Activated CD4-positive, alpha-beta T cell treated with anti-CD3 and anti-CD28 coated beads for 48 hours (primary cell): ENCODE measurements at places on chromosomes 1 and 21.

- no peak for DNase-seq
Observed at GRCh38 chr1:33004613-33005012, 32.1 kb downstream of the AK2 start.

DNA sequence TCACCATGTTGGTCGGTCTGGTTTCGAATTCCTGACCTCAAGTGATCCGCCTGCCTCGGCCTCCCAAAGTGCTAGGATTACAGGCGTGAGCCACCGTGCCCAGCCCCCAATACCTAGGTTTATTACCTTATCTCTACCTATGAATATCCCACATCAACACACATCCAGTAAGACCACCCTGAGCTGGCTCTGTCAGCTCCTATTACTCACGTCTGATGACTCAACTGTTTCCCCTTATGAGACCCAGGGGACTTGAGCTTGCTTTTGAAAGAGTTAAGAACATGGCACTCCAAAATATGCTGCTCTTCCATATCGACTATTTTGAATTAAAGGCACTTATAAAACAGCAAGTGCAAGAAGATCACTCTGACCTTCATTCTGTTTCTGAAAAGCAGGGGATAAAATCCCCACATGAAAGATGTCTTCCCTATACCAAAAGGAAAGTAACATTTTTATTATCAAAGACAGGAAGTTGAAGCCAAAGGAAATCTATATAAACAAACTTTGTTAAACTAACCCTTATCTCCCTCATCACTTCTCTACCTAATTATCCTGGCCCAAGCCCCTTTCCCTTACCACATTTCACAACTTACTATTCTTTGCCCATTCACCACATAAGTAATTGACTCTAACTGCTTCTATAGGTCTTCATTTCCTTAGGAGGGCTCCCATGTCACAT, 41.3 kb upstream of the OSBPL9 start:
- DNase-seq = no peak

DNA sequence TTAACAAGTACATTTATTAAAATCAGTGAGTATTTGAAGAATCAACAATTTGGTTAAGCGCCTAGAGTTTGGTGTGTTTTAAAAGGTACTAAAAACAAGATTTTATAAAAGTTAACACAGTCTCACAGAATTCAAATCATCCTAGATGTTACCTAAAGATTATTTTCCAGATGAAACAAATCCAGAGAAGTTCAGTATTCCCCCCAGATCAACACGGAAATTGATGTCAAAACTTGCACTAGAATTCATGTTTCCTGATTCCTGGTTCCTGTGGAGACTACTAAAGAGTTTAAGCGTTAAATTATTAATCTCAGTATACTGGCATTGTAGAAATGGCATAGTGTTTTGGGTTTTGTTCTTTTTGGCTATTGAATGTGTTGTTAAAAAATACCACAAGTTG, 1.4 kb downstream of the PTBP2 start:
- no peak for DNase-seq

- no peak for DNase-seq
Observed at GRCh38 chr1:217133958-217134856, 411.0 kb upstream of the ESRRG start.

DNA sequence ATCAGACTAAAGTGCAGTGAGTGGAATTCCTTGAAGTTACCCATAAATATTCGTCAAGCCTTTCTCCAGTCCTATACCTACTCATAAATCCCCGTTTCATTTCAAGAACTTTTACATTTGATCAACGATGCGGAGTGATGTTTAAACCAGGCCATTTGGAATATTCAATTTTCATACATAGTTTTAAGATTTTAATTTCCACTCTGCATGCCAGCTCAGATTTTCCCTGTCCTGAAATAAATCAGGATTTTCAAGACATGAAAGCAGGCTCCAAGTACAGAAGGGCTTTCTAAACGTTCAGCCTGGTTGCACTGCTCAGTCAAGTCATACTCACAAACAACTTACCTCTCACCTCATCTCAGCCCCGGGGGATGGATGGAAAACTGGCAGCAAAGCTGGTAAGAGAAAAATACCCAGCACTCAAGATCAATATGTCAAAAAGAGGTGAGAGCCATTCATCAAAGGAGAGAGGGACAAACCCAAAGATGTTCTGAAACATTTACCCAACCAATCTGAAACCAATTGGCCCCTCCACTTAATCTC, 418.5 kb downstream of the PLPP3 start:
- DNase-seq = no peak
